ENCODE measurements at places on chromosomes 4 and X.

DNA sequence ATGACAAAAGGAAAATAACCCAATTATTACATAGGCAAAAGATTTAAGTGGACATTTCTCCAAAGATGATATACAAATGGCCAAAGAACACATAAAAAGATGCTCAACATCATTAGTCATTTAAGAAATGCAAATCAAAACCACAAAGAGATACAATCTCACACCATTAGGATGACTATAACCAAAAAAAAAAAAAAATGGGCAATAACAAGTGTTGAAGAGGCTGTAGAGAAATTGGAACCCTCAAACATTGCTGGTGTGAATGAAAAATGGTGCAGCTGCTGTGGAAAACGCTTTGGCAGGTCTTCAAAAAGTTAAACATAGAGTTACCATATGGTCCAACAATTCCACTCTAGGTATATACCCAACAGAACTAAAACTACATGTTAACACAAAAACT is 5.6 kb upstream of the PRDX4 start:
- DNase-seq, result no peak

GRCh38 chr4:2359591-2360395 is 58.7 kb downstream of the ZFYVE28 start:
- no peak for DNase-seq

DNA sequence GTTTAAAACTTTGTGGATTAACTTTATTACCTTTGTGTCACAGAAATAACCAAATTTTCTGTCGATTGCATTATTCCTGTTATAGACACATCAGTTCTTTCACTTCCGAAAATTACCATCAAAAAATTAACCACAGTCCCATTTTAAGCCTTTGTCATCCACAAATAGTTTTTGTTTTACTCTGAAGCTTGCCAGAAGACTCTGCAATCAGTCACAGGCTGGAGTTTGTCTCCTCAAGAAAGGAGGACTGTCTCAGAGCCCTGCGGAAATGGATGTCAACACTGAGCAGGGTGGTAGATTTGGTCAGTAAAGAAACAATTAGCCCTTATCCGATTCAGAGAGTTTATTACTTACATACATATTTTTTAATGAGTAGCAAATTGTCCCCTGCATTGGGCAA is 20.1 kb upstream of the TCEAL4 start:
- DNase-seq, result no peak

DNA sequence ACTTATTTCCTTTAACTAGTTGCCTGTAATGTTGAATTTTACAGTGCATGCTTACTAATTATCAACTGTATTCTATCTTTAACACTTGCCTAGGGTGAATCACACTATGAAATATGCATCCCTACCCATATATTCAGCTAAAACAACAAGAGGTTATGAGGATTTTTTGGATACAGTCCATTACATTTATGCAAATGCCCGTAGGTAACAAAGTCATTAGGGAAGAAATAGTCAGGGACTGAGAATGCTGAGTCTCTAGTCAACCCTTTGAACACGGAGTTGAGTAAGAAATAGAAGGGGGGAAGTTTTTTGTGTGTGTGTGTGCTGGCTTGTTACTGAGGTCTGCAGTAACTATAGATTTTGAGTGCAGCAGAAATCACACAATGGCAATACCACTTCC is 26.1 kb upstream of the CBLL2 start:
- peak; percentile 16 for DNase-seq

DNA sequence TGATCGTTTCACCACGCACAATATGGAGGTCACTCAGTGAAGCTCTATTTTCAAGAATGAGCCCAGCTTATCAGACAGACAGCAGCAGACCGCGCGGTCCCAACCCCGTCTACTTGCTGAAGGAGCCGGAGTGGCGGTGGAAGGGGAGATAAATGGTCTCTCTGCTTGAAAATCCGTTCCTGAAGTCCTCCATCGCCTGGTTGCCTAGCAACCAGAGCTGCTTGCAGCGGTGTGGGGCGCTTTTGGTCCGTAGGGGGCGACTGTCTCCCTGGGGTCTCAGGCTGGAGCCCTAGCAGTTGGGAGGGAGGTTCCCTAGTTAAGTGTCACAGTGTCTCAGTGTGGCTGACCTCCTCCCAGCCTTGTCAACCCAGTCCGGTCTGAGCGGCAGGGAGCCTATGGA is 8.3 kb upstream of the DLG3 start:
- no peak for DNase-seq

DNA sequence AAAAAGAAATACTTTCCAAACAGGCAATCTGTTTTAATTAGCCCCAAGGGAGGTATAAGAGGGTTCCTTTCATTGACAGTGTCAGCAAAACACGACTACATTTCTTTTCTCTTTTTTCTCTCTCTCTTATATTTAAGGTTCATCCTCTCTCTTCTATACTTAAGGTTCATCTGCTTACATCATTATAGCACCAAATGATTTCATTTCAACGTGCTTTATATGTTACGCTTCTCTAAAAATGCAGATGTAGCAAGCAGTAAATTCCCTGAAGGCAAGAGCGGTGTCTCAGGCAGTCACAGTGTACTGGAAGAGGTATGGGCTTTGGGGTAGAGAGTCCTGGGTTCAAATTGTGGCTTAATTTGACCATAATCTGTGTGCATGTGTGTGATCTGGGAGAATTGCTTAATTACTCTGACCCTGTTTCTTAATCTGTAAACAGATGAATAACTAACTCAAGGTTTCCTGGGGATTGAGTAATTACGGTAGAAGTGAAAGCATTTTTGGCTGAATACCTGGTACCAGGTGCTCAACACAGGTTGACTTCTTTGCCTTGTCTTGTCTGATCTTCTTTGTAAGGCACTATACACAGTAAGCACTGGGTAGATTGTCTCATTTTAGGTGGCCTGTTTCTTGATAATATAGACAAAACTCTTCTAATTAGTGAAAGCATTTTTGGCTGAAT is 180.8 kb downstream of the SPRY1 start:
- DNase-seq, result no peak

GRCh38 chr4:107333518-107333917 is 297.4 kb upstream of the DKK2 start:
- DNase-seq, result no peak

GRCh38 chr4:14965071-14965470 is 37.2 kb upstream of the CPEB2 start:
- no peak for DNase-seq

- DNase-seq, result no peak
Measured at GRCh38 chr4:185357733-185358440, 37.8 kb downstream of the LRP2BP start.

- peak; percentile 72 for DNase-seq
Measured at GRCh38 chrX:54633641-54634040, 103.6 kb downstream of the GNL3L start.

DNA sequence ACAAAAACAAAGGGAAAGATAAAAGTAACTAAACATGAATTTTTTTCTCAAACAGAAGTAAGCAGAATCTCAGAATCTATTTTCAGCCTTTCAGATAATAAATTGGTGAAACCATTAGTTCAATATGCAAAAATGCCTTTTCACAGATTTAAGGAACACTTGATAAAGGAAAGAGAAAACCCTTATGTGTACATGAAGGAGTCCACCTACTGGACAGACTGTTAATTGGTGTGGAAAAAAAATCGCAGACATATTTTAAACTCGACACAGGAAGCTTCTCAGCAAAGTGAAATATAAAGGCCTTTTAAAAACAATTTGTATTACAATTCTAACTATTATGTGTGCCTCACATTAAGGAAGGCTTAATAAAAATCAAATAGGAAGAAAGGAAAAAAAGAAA is 22.3 kb downstream of the COX7B2 start:
- peak; percentile 12 for DNase-seq

- no peak for DNase-seq
Measured at GRCh38 chr4:8637456-8637984, 45.0 kb downstream of the CPZ start.

GRCh38 chrX:9311421-9312160 is 153.3 kb upstream of the TBL1X start:
- DNase-seq, result no peak

DNA sequence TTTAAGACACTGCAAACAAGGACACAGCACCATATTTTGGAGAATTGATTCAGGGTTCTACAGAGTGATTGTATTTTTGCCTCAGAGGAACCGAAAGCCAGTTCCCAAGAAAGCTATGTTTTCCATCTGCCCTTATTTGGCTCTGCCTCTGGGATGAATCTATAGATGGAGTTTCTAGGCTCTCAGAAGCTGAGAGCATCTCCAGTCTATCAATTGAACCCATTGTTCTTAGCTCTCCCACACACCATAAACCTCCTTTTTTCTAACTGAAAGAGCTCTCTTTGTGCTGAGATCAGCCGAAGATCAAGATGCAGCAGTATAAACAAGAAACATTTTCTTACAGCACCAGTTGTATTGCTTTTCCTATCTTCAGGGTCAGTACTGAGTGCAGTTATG is 16.9 kb downstream of the PLP1 start:
- no peak for DNase-seq

DNA sequence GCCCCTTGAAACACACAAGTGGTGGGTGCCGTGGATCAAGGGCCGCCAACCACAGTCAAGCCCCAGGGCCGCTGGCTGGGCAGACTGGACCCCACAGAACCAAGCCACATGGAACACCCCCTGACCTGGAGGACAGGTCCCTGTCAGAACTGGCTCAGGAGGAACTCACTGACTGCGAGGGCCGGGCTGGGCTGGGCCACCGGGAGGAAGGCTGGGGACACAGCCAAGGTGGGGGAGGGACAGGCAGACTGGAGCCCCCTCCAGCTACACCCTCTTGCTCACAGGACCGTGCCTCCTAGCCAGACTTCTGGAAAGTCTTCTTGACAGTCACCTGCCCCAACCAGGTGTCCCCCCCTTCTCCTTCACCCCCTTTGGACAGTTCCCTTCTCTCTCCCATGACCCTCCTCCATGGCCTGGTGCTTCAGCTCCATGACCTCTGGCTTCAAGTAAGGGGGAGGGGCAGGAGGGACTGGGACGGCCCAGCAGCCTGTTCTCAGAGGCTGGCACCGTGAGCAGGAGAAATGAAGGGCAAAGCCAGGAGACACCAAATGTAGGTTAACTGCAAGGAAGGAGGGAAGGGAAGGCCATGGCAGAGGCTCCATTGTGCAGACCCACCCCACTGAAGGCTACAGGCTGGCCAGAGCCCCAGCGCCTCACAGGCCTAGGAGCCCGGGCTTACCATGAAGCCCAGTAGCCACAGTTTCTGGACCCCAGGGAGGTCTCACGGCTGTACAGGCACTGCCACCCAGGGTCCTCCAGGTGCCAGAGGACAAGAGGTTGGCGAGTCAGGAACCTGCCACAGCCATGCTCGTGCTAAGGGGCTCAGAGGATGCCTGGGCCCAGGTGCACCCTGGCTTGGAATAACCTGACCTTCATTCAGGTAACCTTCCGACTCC is 22.6 kb upstream of the DUSP9 start:
- no peak for DNase-seq

- DNase-seq, result peak; percentile 3
Measured at GRCh38 chr4:55218041-55218440, 92.6 kb upstream of the KDR start.
